ENCODE measurements at places on chromosomes 16 and 17.

DNA sequence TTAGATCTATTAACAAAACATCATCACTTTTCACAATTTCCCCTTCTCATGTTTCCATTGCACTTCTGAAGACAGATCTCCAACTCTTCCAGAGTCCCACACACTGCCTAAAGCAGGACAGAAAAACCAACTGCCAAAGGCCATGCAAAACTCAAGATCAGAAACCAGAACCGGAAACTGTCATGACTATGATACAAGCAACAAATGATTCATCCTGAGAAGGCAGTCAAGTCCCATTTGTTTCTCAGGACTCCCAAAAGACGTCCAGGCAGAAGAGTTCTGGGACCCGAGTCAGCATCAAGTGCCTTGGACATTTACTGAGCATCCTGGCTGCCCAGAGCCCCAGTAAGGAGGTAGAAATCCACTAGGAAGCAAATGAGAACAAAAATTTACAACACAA lies 38.8 kb downstream of the ERN1 start:
- DNase-seq = no peak

DNA sequence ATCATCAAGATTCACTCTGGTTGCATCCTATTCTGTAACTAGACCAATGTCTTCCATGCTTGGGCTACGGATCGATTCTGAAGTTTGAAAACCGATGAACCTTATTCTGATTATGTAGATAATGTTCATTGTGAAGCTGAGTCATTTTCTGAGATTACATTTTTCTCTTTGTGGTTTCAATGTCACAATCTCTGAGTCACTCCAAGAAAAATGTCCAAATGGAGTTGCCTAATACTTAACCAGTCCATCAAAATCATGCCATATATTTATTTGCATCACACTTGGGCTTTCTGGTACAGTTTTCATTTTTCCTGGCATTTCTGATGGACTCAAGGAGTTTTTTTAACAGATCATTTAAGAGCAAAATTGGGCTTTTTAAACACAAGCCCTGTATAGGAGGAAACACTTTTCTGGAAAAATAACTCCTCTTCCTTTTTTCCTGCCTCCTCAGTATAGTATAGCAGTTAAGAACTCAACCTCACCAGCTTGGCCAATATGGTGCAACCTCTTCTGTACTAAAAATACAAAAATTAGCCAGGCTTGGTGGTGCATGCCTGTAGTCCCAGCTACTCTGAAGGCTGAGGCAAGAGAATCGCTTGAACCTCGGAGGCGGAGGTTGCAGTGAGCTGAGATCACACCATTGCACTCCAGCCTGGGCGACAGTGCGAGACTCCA lies 17.5 kb downstream of the CACNG3 start:
- DNase-seq = no peak

- no peak for DNase-seq
Measured at GRCh38 chr17:48541036-48541576, 3.8 kb downstream of the HOXB2 start.

DNA sequence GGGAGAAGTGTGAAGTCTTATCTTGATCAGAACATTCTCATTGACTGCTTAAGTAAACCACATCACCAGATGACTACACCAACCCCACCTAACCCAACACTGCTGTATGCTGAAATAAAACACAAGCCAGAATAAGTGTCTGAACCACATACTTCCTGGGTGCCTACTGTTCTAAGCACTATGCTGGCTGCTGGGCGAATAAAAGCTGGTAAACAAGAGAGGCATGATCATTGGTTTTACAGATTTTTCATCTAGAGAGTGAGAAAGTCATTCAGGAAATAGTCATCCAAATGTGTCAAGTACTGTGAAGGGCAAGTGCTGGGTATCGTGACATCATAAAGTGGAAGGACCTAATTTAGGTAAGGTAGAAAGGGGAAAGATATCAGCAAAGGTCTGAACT lies 199.0 kb upstream of the SOX9 start:
- DNase-seq = no peak

DNA sequence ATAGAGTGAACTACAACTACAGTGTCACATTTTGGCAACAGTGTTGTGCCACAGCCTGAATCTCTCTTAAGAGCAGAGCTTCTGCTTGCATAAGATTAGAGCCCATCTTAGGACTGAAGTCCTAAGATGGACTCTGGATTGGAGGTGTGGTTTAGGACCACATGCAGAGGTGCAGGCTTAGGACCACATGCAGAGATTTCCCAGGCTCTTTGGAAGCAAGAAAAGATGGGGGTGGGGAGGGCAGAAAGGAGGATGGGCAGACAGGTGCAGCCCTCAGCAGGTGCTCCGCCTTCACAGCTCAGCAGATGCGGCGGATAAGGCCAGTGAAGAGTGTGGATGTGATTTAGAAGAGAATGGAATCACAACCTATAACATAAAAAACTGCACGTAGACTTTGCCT lies 128.7 kb downstream of the TANGO6 start:
- DNase-seq = no peak

DNA sequence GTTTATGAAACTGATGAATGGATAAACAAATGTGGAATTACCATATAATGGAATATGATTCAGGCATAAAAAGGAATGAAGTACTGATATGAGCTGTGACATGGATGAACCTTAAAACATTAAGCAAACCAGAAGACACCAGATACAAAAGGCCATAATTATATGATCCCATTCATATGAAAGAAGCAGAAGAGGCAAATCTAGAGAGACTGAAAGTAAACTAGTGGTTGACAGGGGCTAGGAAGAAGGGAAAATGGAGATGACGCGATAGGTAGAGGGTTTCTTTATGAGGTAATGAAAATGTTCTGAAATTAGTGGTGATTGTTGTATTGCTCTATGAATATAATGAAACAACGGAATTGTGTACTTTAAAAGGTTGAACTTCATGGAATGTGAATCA lies 88.4 kb downstream of the HIC1 start:
- DNase-seq = no peak

- DNase-seq = no peak
Measured at GRCh38 chr17:13491916-13492736, 109.6 kb downstream of the HS3ST3A1 start.

GRCh38 chr17:58534901-58535421 lies 20.5 kb upstream of the MTMR4 start:
- no peak for DNase-seq

DNA sequence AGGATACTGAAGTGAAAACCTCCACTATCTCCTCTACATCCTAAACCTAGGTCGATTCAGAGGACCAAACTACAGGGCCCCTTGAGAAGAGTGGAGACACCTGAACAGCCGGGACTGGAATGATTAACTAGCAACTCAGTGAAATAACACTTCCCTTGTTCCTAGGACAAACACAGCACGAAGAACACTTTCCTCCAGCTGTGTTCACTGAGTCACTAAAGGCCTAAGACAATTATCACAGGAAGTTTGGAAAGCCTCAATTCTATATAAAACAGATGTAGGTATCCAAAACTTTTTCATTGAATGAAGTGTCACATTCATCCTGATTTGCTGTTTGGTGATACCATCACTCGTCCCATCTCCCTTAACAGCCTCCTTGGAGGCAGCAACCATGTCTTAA lies 15.5 kb upstream of the CUEDC1 start:
- DNase-seq = no peak

DNA sequence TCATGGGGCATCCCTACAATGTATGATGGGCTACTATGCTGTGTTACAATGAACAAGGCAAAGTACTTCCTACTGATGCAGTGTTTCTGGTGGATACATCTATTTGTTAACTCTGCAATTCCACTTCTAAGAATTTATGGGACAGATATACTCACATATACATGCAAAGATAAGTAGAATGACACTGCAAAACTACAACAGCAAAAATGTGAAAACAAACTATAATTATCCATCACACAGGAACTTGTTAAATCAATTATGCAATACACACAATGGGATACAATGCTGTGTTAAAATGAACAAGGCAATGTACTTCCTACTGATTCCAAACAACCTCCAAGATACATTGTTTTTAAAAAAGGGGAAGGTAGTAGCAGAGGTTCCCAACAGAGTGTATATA lies 3.2 kb downstream of the DDX52 start:
- no peak for DNase-seq

- no peak for DNase-seq
Measured at GRCh38 chr17:68697850-68698361, 96.7 kb upstream of the FAM20A start.

GRCh38 chr16:12767897-12768296 lies 35.8 kb downstream of the CPPED1 start:
- no peak for DNase-seq

- no peak for DNase-seq
Measured at GRCh38 chr17:42683407-42684034, 1.2 kb downstream of the CNTNAP1 start.

GRCh38 chr17:49775546-49776260 lies 11.8 kb upstream of the FAM117A start:
- no peak for DNase-seq

DNA sequence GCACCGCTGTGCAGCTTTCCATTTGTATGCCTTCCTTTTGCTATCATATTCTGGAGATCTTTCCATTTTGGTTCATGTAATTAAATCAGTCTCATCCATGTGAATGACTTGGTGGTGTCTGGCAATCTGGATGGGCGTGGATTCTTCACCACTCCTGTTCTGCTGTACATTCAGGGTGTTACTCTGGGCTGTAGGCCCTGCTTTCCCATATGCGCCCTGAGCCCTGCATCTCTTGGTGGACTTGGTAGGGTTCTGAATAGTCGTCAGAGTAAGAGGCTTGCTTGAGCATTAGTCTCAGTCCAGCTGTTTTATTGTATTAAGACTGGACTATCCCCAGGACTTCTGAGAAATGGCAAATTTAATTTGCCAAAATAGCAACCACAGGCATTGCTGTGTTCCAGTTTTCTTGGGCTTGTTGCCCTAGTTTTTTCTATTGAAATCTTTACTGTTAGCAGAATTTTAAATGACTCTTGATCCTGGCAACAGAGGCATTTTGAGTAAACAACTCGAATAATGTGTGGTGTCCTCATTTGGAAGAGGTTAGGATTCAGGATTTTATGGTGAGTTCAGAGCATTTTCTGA lies 14.9 kb downstream of the BANP start:
- no peak for DNase-seq

GRCh38 chr17:10251212-10251948 lies 53.0 kb upstream of the GAS7 start:
- no peak for DNase-seq

GRCh38 chr16:25006504-25007056 lies 8.6 kb downstream of the ARHGAP17 start:
- no peak for DNase-seq

- no peak for DNase-seq
Measured at GRCh38 chr16:14489460-14489859, 140.6 kb downstream of the PARN start.

- DNase-seq = no peak
Measured at GRCh38 chr16:68475071-68475470, 26.8 kb upstream of the SMPD3 start.

GRCh38 chr16:84751947-84752346 lies 52.1 kb downstream of the USP10 start:
- no peak for DNase-seq

DNA sequence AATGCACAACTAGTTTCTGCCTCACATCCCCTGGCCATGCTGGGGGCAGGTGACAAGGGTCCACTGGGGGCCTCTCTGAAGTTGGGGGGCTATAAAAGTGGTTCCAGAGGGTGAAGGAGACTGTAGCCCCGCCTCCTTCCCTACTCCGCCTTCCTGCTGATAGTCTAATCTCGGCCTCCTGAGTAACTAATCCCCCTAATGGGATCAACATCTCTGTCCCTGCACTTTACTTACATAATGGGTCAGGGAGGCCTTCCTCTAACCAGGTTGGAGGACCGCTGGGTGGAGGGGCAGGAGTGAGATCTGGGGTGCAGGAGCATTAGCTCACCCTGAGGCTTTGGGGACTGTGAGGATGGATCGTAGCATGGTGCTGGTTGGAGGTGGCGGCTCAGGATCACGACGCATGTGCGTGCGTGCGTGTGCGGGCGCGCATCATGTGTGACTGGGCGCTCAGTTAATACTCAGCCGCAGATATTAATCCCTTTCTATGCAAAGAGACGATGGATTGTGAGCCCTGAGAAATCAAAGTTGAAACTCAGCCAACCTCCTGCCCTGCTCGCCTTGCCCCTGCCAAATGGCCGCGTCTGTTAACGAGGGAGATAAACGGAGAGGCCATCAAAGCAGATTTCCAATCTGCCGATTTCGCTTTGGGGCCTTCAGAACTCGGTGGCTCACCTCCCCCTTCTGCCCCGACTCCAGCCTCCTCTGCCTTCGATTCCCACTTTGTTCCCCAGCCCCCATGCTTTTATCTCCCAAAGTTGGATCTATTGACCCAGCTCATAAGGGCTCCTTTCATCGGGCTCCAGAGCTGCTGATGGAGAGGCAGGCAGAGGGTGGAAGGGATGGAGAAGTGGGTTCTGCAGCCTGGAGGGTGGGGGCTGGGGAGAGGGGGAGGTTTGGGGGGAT lies 107.3 kb downstream of the SDK2 start:
- no peak for DNase-seq

- DNase-seq = no peak
Measured at GRCh38 chr16:87404764-87405625, 12.9 kb downstream of the MAP1LC3B start.

DNA sequence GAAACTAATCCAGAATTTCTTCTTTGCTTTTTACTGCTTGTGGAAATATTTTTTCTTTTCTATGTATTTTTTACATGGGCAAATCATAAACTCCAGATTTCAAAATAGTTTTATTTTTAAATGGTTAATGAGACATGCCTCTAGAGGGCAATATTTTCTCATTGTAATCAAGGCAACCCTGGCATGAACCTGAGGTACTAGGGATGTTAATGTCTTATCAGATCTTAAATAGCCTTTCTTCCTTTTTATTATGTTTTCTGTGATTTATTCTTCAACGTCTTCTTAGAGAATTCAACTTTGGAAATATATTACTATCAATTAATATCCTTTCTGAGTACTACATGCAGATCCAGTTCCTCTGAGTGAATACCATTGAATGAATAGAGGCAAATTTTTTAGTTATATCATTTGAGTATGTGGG lies 324.7 kb downstream of the BCAS3 start:
- DNase-seq = no peak

DNA sequence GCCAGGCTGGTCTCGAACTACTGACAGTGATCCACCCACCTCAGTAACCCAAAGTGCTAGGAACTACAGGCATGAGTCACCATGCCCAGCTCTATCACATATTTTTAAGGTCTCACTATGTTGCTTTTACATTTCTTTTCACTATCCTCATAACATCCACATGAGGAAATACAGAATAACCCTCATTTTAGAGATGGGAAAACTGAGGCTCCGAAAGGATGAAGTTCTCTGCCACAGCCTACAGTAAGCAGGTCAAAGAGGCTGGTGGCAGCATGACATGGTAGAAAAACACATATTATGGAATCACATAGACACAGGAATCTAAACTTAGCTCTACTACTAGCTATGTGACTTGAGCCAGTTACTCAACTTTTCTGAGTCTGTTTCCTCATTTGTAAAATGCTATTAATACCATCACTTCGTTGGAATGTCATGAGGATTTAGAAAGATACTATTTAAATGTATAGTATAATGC lies 32.2 kb downstream of the APPBP2 start:
- no peak for DNase-seq

GRCh38 chr17:73359352-73359751 lies 47.6 kb upstream of the CDC42EP4 start:
- DNase-seq = no peak

Data from activated T-helper 1 cell treated with Interleukin-2 at 50 U/mL for 16 hours (primary cell).